ENCODE measurements at places on chromosomes 3 and 15.

DNA sequence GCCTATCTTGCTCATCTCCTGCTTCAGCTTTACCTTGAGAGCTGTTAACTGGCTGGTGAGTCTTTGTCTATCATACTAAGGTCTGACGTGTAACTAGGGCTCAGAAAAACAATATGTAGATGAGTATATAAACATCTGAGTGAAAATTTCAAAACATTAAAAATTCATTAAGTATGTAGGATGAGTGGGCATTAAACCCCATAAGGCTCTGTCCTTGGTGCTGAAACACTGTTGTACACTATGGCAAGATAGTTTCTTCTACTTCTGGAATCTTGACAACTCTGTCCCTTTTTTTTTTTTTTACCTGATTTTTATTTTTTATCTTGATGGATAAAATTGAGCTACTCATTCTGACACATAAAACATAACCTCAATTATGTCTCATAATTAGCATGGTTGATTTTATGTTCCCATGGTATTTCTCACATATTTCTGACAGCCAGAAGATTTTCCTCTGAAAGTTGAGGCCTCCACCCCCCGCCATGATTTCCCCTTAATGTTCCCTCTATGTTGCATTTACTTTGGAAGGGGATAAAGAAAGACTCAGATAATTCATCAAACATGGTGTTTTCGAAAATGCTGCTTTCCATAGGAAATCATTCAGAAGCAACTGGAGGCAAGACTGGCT, 54.3 kb downstream of the DGKG start:
- no peak for DNase-seq

DNA sequence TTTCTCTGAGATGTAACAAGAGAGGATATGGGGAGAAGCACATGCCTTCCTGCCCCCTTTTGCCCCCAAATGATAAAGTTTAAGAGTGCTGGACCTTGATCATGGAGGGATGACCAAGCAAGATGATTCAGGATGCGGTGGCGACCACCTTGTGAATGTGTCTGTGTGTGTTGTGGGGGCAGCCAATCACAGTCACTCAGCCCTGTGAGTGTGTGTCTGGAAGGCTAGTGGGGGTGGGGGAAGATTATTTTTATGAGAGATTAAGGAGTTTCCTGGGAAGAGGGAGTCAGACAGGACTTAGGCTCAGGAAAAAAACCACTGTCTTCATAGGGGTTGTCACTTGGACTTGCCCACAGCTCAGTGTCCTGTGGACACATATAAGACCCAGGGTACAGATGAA, 57.8 kb upstream of the KY start:
- no peak for DNase-seq

- no peak for DNase-seq
These were observed 15.6 kb upstream of the IGSF10 start for GRCh38 chr3:151476344-151477018.

DNA sequence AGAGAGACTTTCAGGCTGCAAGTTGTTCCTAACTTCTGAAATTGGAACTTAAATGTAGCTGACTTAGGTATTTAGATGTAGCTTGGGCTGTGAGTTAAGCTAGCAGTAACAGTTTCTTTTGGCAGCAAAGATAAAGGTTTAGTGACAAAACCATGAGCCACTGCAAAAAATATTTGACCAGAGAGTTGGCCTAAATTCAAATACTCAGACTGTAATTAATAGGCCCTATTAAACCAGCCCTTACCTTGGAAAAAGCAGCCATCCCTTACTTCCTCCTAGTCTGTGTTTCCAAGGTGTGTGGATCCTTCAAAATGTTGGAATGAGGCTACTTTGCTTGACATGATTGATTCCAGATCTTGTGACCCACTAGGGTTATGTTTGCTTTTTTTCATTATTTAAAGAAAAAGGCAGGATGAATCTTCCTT, 8.2 kb downstream of the TPM1 start:
- no peak for DNase-seq

- DNase-seq: no peak
These were observed 39.3 kb downstream of the ST6GAL1 start for GRCh38 chr3:186969607-186970006.

- no peak for DNase-seq
These were observed 122.5 kb downstream of the ATP10A start for GRCh38 chr15:25740383-25741255.

DNA sequence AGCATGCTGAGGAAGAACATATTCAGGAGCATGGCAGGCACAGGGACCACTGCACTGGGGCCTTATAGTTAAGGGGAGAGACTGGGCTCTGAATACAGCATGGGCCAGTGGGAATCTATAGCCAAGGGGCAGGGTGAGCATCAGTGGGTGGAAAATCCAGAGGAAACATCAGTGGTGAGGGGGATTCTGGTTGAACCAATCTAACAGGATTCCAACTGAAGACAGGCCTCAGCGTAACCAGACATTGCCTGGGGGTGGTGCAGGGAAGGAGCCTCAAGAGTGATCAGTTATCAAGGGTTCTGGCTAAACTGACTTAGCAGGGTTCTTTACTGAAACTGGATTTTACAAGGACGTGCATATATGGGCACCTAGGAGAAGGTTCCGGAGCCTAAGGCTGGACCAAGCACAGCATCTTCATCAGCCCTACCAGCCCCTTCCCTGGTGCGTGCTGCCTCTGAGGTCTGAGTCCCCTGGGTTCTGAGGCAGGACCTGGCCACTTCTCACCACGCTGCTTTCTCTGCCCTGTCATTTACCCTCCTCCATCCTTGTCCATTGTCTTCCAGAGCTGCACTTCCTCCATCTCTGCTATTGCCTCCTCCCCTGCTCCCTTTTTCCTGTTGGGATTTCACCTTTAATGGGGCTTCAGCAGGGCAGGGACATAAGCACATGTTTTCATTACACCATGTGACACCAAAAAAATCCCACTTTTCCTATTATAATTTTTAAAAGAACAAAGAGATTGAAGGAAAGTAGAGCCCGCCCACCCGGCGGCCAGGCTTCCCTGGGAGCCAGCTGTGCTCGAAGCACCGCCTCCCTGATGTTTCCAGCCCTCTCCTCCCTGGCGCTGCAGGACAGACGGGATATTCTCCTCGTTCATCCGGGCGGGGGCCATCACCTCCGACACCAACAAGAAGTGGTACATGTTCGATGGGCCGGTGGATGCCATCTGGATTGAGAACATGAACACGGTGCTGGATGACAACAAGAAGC, 52.1 kb downstream of the DNAH1 start:
- DNase-seq: no peak

GRCh38 chr3:158165730-158166129, 55.8 kb downstream of the RSRC1 start:
- no peak for DNase-seq

DNA sequence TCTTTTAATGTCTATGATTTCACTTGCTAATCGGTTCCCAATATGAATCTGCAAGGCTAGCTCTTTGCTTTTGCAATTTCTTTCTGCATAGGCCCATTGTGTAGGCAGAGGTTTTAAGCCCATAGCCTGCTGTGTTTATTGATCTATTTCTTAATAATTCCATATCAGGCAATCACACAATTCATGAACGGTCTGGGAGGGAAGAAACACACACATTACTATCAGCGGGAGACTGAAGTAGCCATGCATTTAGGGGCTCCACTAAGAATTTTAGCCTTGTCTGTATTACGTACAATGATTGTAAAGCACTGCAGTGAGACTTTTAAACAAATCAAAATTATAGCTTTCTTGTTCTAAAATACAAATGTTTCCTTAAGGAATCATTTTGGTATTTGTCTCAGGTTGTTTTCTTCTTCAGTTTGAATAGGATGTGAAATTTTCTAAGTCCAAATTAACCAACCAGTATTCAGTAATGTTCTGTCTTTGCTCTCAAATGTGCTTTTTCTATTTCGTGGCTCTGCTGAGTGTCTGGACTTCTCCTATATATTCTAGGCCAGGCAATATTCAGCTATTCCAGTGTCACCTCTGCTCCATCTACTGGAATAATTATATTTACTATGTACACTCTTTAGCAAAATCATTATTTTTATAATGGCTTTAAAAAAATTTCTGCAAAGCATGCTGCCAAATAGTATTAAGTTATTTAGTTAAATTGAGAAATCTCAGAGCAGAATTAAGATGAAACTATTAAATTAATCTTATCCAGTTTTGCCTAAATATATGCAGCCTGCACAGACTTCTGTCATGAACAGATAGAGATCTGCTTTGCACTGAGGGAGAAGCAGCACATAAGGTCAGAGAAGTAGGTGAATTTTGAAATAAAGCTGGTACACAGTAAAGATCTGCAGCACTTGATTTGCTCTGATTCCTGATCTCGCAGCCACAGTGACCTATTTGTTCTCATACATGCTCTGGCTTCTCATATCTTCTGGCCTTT, 103.0 kb upstream of the NAALADL2 start:
- no peak for DNase-seq

GRCh38 chr3:4506559-4507023, 13.4 kb downstream of the ITPR1 start:
- no peak for DNase-seq

All from sciatic nerve (tissue), 2 donors.